SK-MEL-5 (cell line): ENCODE measurements at places on chromosomes 7 and 10. TPM values are rescaled to one million over a fixed set of nuclear protein-coding genes. Genes with fewer than 3 reads are reported as not detected.

DNA sequence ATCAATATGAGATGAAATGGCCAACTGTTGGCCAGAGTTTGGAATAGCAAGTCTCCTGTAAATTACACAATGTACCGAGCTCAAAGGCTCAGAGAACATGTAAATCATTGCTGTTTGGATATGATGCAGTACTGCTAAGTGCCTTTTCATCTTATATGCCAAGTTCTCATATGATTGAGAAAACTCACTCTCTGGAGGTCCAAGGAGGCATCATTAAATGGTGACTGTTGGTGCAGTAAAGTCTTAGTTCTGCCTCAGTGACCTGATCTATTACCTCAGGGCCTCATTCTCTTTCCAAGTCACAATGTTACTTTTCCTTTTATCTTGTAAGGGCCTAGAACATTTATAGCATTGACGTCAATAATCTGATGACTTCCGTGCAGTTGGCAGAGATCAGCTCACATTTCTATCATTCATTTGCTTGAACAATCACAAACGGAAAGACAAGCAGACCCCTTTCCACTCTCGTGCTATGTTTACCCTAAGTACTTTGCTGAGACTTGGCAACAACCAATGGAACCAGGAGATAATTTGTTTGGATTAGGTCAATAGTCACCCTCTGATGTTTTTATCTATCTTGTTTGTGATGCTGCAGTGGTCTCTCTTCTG is 32.6 kb upstream of the PDK4 start:
- DNase-seq: peak; percentile 100

DNA sequence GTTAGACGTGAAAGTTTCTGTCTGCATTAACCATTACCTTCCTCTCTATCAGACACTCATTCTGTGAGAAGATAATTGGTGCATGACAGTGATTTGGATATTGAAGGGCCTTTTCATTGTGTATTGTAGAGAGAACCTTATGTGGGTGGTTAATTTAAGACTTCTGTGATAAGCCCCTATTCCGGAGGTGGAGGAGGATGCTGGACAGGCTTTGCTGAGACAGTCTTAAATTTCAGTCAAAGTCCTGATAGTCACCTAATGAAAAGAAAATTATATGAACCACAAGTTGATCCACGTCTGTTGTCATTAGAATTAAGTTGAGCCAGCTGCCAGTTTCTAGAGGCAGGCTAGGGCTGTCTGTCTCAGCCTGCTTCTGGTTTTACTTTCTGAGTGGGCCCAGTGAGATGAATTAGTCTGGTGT is 62.9 kb downstream of the CELF2 start:
- DNase-seq: no peak

GRCh38 chr10:5762531-5762930 is 50.7 kb downstream of the GDI2 start:
- no peak for DNase-seq

The PRSS2 gene
- not detected in 2 replicates for total RNA-seq

The ABCB4 gene
- total RNA-seq: 10.1 and 10.7 TPM in 2 replicates

GRCh38 chr7:94333810-94334209 is 60.9 kb upstream of the COL1A2 start:
- DNase-seq: no peak
